Stimulated activated CD4-positive, alpha-beta T cell treated with anti-CD3 and anti-CD28 coated beads, Interleukin-4, amount 100 ng/mL, for 24 hours (primary cell): ENCODE measurements at places on chromosomes 16 and 17.

DNA sequence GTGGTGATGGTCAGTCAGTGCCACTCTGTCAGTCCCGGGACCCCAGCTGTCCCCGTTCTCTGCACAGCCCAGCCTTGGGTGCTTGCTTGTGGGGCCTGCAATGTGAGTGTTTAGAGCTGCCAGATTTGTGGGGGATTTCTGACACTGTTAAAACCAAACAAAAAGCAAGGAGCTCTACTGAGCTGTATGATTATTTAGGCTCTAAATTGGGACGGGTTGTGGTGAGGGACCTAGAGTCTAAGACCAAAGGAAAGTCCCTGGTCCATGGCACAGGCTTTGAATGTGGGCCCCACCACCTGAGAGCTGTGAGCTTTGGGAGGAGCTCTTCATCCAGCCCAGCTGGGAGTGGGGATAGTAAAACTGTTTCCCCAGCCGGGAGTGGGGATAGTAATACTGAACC is 63.3 kb downstream of the KSR1 start:
- DNase-seq: no peak

DNA sequence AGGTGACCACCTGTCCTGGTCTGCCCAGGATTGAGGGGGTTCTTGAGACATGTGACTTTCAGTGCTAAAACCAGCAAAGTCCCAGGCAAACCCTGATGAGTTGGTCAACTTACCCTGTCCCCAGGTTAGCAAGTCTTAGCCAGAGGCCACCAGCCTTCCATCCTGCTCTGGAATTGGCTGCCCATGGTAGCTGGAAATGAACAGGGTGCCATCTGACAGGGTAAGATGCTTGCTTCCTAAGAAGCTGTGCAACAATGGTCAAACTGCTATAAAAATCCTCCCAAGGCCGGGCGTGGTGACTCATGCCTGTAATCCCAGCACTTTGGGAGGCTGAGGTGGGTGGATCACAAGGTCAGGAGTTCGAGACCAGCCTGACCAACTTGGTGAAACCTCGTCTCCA is 22.8 kb upstream of the MTMR4 start:
- DNase-seq: no peak

DNA sequence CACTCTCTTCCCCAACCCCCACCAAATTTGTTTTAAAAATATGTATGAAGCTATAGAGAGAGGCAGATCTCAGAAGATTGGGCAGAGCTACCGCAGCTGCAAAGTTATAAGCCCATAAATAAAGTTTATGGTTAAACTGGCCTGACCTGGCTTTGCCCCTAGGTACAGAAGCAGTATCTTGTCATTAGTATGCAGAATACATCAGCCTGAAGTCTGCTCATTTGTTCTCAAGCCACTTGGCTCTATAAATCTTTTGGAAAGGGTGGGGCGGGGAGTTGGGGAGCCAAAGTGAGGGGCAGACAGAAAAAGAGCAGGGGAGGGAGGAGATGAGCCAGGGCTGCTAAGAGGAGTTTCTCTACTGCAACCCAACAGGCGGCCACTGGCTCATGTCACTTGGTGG is 113.2 kb downstream of the SOX9 start:
- DNase-seq: no peak

GRCh38 chr16:58497468-58497867 is 2.5 kb upstream of the NDRG4 start:
- DNase-seq: no peak

- no peak for DNase-seq
Observed at GRCh38 chr16:75565640-75566039, 539 bp upstream of the GABARAPL2 start.

DNA sequence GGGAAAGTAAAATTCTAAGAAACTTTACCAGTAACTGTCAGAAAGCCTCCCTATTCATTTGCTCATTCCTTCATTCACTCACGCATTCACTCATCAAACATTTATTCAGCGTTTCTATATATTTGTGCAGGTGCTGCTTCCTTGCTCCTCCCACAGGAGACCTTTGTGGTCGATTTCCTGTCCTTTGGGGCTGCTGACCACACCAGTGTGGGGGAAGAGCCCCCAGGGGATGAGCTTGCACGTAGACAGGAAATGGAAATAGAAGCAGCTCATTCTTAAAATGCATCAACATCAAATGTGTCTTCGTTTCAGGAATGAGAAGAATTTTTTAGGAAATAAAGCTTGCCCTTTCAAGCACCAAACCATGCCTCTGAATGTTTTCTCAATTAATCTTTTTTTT is 9.6 kb downstream of the PIK3R6 start:
- DNase-seq: no peak

- peak; percentile 15 for DNase-seq
Observed at GRCh38 chr17:181245-182049, at the start of gene DOC2B. TSS of gene DOC2B (minus strand) at chr17:181650. CDS start at chr17:181479, 171 bp downstream.

- no peak for DNase-seq
Observed at GRCh38 chr16:66197668-66198278, 168.7 kb upstream of the CDH5 start.

- DNase-seq: no peak
Observed at GRCh38 chr16:72590151-72590937, 418.4 kb upstream of the PMFBP1 start.

DNA sequence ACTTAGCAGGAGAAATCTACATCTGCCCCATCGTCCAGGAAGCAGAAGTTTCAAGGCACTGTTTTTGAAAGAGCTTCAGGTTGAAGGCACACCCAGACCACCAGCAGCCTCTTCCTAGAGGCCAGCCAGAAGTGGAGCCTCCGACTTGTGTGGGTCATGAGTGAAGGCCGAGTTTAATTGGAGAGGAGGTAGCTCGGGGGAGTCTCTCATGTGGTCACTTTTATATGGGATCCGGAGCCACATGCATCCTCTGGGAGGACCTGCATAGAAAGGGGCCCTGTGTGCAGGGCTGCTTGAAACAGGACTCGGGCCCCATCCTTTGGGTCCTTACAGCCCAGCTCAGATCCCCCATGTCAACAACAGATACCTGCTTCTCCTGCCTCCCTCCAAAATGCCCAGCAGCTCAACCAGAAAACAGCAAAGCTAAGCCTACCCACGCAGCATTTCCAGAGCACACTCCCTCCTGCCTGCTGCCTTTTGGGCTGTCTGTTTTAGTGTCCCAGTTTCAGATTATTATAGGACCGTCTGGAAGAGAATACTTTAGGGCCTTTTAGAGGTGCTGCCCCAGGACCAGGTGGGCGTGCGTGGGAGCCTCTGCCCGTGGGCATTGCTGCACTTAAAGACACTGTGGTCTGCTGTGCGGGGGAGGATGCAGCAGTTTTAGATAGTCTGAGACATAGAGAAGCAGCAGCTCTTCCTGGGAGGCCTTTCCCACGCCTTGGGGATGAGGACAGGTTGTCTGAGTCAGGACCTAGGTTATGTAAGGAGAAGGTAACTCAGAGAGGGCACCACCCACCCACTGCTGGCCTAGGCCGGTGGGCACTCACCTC is 29.5 kb downstream of the MPRIP start:
- no peak for DNase-seq

- no peak for DNase-seq
Observed at GRCh38 chr16:7423434-7424044, 90.9 kb downstream of the RBFOX1 start.

- no peak for DNase-seq
Observed at GRCh38 chr16:86905302-86905701, 327.0 kb downstream of the FOXL1 start.
